Activated T-helper 9 cell treated with anti-CD3 and anti-CD28 coated beads, Interleukin-2, amount 50 U/mL, for 16 hours (primary cell): ENCODE measurements at places on chromosomes 1 and 21.
A peak's percentile ranks its signal among the peaks of the same experiment; 100 is the strongest.

DNA sequence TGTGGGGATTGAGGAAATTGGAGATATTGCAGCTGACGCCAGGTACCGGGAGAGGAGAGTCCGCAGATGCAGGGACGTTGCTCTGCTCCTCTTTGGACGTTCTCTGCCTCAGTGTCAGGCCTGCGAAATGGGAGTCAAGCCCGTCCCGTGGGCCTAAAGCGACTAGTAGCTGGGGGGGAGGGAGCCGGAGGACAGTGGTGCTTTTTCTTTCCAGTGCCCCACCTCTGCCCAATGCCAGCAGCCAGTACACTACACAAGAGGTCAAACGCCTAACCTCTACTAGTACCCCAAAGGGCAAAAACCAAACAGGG, 413.6 kb upstream of the ESRRG start:
- no peak for DNase-seq

DNA sequence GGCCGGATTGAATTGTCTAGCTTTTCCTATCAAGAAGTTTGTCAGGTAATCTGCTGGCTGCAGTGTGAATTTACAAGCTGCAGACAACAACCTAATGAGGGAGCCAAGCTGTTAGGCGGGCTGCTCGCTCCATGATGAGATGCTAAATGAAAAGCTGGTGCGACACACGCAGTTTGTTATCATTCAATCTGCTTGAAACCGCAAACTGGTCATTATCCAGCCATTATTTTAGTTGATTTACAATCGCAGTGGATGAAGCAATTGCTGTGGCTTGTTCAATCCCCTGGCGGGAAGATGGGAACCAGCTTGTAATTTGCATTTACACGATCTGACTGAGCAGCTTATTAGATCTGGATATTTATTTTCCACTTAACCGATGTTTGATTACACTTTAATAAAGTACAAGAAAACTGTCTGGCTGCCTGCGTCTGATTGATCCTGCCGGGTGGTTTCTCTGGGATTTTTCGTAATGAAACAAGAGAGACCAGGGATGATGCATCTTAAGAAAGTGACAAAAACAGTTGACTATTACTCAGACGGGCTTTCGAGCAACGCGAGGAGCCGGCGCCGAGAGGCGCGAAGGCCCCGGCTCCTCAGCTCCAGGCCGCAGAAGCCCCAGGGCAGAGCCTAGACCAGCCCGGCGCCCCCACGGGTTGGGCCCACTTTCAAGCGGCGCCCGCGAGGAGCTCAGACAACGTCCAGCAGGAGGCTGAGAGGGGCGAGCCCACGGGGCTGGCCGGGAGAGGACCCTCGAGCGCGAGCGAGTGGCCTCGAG, 118.0 kb upstream of the BARHL2 start:
- DNase-seq, result no peak

DNA sequence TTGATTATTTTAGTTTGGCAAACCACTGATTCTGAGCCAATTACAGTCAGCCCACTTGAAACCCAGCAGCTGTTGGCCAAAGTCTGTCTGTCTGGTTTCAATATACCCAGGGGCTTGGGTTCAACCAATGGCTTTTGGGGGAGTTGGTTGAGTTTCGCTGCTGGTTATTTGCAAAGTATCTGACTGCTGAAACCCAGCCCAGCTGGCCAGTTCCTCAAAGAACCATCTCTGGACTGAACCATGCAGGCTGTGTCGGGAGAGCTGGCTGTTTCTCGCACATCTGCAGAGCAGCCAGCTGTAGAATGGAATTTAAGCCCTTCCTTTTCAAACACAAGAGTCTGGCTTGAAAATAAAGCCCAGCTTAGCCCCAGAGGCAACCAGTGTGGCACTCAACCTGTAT, 66.0 kb upstream of the PAX7 start:
- DNase-seq, result no peak

DNA sequence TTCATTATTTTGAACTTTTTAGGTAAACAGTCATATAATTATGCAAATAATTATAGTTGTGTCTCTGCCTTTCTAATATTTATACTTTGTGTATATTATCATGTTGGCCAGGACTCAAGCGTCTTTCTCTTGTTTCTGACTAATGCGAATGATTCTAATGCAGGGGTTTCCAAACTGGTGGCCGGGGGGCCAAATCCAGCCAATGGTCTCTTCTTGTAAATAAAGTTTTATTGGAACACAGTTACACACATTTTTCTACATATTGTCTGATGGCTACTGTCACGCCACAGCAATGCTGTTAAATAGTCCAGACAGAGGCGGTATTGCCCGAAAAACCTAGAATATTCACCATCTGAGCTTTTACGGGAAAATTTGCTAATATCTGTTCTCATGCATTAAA, 8.9 kb upstream of the POFUT2 start:
- no peak for DNase-seq

- DNase-seq, result no peak
Measured at GRCh38 chr1:61299463-61299862, 217.1 kb downstream of the NFIA start.

DNA sequence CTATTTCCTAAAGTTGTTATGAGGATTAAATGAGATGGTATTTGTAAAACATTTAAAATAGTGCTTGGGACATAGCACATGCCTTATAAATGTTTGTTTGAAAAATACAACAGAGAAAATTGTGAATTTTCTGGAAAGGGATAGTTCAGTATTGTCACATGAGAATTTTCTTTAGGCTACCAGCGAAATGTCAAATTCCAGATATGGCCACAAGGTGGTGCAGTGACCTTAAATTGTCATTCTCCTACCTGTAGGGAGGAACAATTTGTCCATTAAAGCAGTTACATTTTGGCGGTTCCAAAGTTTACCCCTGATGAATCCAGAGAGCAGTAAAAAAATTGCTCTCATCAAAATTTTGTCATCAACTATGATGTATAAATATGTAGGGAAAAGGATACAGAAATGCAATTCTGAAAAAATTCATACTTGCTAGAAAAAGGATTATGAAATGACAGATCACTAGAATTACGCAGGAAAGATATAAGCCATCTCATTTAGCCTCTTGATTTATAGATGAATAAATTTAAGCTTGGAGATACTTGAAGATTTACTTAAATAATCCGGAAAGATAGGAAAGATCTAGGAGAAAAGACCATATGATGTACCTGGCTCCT, 50.2 kb upstream of the TSHB start:
- DNase-seq, result peak; percentile 38

- DNase-seq, result no peak
Measured at GRCh38 chr1:175797576-175797975, 54.2 kb upstream of the TNR start.

DNA sequence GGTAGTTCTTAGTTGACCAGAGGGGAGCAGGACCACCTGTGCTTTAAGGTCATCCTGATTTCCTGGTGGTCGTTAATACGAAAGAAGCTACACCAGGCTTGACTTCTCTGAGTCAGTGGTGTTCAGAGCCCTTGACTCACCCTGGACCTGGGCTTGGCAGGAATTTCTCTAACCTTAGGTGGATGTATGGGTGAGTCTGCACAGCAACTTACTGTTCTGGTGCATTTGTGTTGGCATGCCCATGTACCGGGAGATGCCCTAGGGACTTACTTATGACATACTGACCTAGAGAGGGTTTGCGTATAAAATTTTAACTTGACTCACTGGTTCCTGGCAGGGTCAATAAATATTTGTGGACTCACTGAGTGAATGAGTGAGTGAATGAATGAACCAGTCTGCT, 304.6 kb downstream of the DISC1 start:
- DNase-seq, result no peak
